ENCODE measurements at places on chromosomes 7 and 10.

DNA sequence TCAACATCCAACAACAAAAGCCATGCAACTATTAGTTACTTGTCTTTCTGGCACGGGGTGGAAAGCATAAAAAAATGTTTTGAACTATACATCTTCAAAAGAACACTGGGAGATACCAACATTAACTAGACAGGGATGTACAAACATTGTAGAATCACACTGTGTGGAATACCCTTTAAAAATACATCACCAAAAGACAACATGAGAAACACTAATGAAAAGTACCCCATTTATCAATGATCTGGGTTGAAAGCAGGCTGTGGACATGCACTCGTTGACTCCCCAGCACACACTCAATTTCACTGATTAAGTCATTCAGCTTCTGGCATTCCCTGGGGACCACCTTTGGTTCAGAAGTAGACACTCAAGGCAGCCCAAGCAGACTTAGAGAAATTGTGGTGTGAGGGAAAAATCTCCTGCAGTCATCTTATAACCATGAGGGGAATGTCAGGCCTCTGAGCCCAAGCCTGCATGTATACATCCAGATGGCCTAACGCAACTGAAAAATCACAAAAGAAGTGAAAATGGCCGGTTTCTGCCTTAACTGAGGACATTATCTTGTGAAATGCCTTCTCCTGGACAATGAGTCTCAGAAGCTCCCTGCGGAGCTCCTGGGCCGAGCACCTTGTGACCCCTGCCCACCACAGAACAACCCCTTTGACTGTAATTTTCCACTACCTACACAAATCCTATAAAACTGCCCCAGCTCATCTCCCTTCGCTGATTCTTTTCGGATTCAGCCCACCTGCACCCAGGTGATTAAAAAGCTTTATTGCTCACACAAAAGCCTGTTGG lies 53.0 kb downstream of the CACUL1 start:
- no peak for DNase-seq

- no peak for DNase-seq
These were observed 126.4 kb downstream of the ADCY1 start for GRCh38 chr7:45700556-45700955.

- no peak for DNase-seq
These were observed 6.4 kb upstream of the IRF5 start for GRCh38 chr7:128931190-128931798.

DNA sequence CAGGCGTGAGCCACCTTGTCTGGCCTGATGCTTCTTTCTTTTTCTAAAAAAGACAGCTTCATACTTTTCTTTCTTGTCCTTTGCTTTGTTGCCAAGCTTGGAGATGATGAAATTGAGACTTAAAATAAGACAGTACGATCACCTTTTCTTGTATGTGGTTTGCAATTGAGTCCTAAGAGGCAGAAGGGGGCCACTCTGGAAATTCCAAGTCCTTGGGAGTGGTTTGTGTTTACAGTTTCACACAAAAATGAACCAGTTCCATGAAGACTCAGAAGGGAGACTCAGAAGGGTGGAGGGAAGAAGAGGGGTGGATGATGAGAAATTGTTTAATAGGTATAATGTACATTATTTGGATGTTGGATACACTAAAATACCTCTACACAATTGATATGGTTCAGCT lies 70.7 kb upstream of the TNS3 start:
- no peak for DNase-seq

GRCh38 chr7:155996718-155997280 lies 184.5 kb upstream of the SHH start:
- no peak for DNase-seq

DNA sequence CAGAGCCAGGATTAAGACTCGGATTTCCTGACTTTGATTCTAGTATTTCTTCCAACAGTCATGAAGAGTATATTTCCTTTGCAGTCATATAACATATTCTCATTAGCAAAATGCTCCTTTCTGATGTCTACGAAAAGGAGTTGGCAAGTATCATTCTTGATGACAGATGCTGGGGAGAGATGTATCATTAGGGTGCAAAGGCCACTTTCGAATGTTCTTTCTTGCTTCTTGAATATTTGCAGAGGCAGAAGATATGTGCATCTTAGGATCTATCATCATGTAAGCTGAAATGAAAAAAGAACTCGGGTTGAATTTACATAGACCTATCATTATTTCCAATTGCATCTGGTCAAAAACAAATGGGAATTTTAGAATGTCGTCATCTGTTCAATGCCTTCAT lies 294.4 kb downstream of the BAMBI start:
- no peak for DNase-seq

DNA sequence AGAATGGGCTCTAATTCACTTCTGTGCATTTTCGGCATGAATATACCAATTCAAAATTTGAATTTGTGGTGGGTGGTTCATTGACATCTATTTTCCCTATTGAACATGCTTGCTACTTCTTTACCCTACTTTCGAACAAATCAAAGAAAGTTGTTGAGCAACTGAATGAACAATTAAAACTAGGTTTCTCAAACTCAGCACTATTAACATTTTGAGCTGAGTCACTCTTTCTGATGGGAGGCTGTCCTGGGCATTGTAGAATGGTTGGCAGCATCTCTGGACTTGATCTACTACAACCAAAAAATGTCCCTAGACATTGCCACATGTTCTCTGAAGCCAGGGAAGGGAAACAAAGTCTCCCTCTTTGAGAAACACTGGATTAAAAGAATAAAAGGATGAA lies 116.7 kb downstream of the COL28A1 start:
- DNase-seq: no peak

DNA sequence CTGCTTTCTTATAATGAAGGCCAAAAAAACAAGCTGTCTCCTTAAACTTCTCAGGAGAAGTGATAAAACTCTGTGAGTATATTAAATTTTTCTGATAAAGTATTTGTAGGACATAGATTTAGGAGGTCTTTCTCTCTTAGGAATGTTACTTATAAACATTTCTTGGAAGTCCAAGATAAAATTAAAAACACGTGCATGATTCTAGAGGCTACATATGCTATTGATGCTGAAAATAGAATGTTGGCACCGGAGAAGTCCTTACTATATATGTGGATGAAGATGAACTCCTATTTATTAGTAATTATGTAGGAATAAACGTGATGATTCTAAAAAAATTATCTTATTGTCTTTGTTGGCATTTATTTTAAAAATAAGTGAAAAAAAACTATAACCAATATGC lies 241.3 kb upstream of the LRRTM3 start:
- no peak for DNase-seq

- DNase-seq: no peak
These were observed 115.9 kb upstream of the EEPD1 start for GRCh38 chr7:36037121-36037662.

Data from NCI-H1930 (cell line).